Vagina (tissue), 2 donors: ENCODE measurements at places on chromosomes 11 and 22.

DNA sequence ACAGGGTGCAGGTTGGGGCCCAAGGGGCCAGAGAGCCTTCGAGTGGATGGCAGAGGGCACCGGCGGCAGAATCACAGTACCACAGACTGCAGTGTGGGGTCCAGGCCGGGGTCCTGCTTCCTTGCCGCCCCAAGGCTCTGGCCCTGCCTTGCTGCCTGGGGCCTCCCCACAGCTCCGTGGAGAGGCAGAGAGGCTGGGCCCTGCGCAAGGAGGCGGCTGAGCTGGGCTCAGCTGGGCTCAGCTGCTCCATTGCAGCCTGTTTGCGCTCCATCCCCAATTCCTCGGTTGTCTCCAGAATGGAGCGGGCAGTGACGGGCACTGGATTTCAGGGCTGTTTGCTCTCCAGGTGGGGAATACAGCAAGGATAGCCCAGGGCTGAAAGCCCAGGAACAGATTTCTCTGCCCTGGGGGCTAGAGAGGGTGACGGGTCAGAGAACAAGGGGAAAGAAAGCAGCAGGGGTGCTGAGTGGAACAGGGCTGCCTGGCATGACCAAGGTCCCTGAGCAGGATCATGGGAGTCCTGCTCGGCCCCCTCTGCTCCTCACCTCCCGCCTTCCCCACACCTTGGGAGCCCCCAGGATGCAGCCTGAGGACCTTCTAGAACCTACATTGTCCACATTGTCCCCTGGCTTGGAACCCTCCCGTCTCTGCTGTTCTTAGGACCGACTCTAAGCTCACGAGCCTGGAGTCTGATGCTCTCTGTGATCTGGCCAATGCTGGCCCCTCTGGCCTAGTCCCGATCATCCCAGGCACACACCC lies 18.9 kb downstream of the MRGPRG start:
- DNase-seq = no peak
- no peak overlapping the region for H3K27ac ChIP-seq
- H3K36me3 ChIP-seq = no peaks in the 10 kb centered on the region
- peaks cover 12% of the 10 kb centered on the region for H3K4me1 ChIP-seq

- peak overlapping the region; percentile 36 for H3K27ac ChIP-seq
- H3K36me3 ChIP-seq = no peaks in the 10 kb centered on the region
- DNase-seq = no peak
- H3K4me3 ChIP-seq = peak overlapping the region; percentile 67
- peaks cover 34% of the 10 kb centered on the region for H3K4me1 ChIP-seq
Observed at GRCh38 chr22:41544671-41545476, 604 bp upstream of the POLR3H start.

- H3K27me3 ChIP-seq = no peaks in the 10 kb centered on the region
- no peaks in the 10 kb centered on the region for H3K4me1 ChIP-seq
- no peak overlapping the region for H3K27ac ChIP-seq
Observed at GRCh38 chr11:79226126-79226525, 214.7 kb downstream of the TENM4 start.

GRCh38 chr22:25696763-25697162 lies 45.2 kb upstream of the MYO18B start:
- no peaks in the 10 kb centered on the region for H3K27me3 ChIP-seq
- no peaks in the 10 kb centered on the region for H3K36me3 ChIP-seq
- no peak for DNase-seq
- no peak overlapping the region for H3K27ac ChIP-seq

- peaks cover 69% of the 10 kb centered on the region for H3K36me3 ChIP-seq
- no peak for DNase-seq
- no peak overlapping the region for H3K4me3 ChIP-seq
- peaks cover 75% of the 10 kb centered on the region for H3K4me1 ChIP-seq
Observed at GRCh38 chr11:1757861-1758610, 5.7 kb downstream of the CTSD start.

DNA sequence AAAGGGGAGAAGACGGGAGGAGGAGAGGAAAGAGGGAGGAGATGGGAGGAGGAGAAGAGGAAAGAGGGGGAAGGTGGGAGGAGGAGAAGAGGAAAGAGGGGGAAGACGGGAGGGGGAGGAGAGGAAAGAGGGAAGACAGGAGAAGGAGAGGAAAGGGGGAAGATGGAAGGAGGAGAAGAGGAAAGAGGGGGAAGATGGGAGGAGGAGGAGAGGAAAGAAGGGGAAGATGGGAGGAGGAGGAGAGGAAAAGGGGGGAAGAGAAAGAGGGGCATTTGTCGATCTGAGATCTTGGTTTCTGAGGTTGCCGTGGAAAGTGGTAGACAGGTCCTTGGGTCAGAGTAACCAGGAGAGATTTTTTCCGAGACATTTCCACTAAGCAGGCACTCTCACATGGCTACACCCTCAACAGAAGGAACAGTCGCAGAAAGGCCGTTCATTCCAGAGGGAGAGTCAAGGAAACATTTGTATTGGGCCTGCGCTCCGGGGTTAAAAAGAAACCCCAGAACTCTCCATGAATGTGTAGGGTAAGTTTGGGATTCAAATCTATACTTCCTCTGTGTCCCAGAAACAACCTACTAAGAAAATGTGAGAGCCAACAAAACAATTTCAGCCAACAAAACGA lies 39.8 kb upstream of the CARS1 start:
- DNase-seq = peak; percentile 72
- H3K4me1 ChIP-seq = peaks cover 27% of the 10 kb centered on the region
- no peaks in the 10 kb centered on the region for H3K27me3 ChIP-seq
- H3K27ac ChIP-seq = peak overlapping the region; percentile 67
- H3K4me3 ChIP-seq = no peak overlapping the region

GRCh38 chr22:37922191-37922590 lies 16.1 kb downstream of the MICALL1 start:
- H3K36me3 ChIP-seq = no peaks in the 10 kb centered on the region
- no peak overlapping the region for H3K27ac ChIP-seq
- H3K4me3 ChIP-seq = no peak overlapping the region
- DNase-seq = no peak
- no peaks in the 10 kb centered on the region for H3K27me3 ChIP-seq

DNA sequence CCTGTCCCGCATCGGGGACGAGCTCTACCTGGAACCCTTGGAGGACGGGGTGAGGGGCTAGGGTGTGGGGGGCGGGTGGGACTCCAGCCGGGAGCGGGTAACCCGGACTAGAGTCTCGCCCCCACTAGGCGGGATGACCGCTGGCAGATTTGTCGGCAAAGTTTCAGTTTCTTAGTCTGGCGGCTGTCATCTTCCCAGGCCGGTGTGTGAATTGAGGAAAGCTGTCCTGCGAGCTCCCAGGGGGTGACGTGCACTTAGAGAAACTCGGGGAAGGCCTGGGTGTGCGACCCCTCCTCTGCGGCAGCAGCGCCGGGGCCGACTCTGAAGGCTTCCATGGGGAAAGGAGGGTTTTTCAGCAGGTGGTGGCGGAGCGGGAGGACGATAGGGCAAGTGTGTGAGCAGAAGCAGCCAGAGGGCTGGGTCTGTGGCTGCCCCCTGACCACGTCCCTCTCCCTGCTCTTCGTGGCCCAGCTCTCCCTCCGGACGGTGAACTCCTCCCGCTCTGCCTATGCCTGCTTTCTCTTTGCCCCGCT lies 463 bp downstream of the RAD9A start:
- peak overlapping the region; percentile 93 for H3K4me3 ChIP-seq
- peaks cover 27% of the 10 kb centered on the region for H3K4me1 ChIP-seq
- peaks cover 4% of the 10 kb centered on the region for H3K36me3 ChIP-seq

DNA sequence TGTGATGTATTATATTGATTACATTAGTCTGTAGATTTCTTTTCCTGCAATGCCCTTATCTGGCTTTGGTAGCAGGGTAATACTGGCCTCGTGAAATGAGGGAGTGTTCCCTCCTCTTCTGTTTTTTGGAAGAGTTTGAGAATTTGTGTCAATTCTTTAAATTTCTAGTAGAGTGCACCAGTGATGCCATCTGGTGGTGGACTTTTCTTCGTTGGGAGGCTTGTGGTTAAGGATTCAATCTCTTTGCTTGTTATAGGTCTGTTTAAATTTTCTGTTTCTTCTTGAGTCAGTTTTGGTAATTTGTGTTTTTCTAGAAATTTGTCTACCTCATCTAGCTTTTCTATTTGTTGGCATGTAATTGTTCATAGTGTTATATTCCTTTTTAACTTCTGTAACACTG lies 18.9 kb downstream of the SHANK3 start:
- H3K36me3 ChIP-seq = no peaks in the 10 kb centered on the region
- no peak overlapping the region for H3K4me3 ChIP-seq
- no peak for DNase-seq
- H3K4me1 ChIP-seq = peaks cover 11% of the 10 kb centered on the region

- no peaks in the 10 kb centered on the region for H3K36me3 ChIP-seq
- DNase-seq = no peak
- no peaks in the 10 kb centered on the region for H3K27me3 ChIP-seq
- peaks cover 15% of the 10 kb centered on the region for H3K4me1 ChIP-seq
Observed at GRCh38 chr11:128607819-128608218, 20.5 kb upstream of the ETS1 start.

- peaks cover 18% of the 10 kb centered on the region for H3K36me3 ChIP-seq
- no peaks in the 10 kb centered on the region for H3K27me3 ChIP-seq
- H3K4me1 ChIP-seq = peaks cover 58% of the 10 kb centered on the region
- H3K27ac ChIP-seq = peak within 1 kb of the TSS; percentile 76
- no peak for DNase-seq
Observed at GRCh38 chr11:61332797-61333549, at the start of the genes DDB1 and TKFC. DDB1 (minus strand) TSS chr11:61333105; CDS start chr11:61332968, 137 bp downstream. TKFC (plus strand) TSS chr11:61333228; CDS start chr11:61334729, 1,501 bp downstream.

GRCh38 chr11:80255021-80255420 lies 814.2 kb upstream of the TENM4 start:
- H3K4me3 ChIP-seq = no peak overlapping the region
- no peaks in the 10 kb centered on the region for H3K27me3 ChIP-seq
- no peaks in the 10 kb centered on the region for H3K4me1 ChIP-seq
- no peaks in the 10 kb centered on the region for H3K36me3 ChIP-seq

GRCh38 chr22:24140357-24140756 lies 40.9 kb upstream of the SUSD2 start:
- peak overlapping the region; percentile 27 for H3K27ac ChIP-seq
- no peak for DNase-seq
- H3K36me3 ChIP-seq = no peaks in the 10 kb centered on the region
- H3K27me3 ChIP-seq = no peaks in the 10 kb centered on the region

DNA sequence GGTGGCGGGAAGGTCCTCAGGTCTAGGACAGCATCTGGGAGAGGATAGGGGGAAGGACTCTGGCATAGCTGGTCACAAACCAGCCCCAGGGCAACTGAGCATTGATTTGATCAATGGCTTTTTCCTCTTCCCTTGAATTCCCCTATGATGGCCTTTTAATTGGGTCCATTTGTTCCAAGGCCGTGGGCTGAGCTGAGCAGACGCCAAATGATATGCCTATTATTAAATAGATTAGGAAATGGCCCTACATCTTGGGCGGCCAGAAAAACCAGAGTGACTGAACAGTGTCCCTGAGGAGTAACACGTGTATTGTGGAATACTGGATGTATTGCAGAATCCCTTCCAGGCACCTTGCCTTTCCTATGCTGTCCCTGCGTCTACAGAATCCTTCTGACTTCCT lies 26.7 kb upstream of the P2RY6 start:
- no peaks in the 10 kb centered on the region for H3K27me3 ChIP-seq
- H3K4me3 ChIP-seq = no peak overlapping the region
- no peak for DNase-seq
- H3K4me1 ChIP-seq = peaks cover 12% of the 10 kb centered on the region

DNA sequence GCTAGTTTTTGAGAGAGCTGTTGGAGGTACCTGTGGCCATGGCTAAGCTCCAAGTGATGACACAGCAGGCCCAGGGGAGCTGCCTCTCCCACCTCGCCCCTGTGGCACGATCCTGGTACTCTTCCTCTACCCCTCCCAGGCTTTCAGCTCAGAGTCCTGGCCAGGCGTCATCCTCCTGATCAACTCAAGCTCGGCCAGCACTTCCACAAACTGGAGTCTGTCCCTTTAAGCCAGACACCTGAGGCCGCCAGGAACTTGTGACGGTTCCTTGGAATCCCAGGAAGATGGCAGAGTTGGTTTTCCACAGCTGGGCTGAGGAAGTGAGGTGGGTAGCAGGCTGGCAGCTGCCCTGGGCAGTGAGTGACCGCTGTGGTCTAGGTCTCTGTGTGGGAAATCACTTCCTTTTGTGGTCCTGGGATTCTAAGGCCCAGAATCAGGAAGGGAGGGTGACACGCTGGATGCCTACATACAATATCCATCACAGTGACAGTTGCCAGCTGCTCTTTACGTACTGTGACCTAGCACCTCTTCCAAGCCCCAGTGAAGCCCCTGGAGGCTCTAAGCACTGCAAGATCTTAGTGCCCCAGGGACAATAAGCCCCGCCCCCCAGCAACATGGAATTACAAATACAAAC lies 3.2 kb upstream of the CST6 start:
- no peaks in the 10 kb centered on the region for H3K27me3 ChIP-seq
- peaks cover 11% of the 10 kb centered on the region for H3K36me3 ChIP-seq
- H3K27ac ChIP-seq = no peak overlapping the region
- no peak overlapping the region for H3K4me3 ChIP-seq
- no peak for DNase-seq
- peaks cover 14% of the 10 kb centered on the region for H3K4me1 ChIP-seq

DNA sequence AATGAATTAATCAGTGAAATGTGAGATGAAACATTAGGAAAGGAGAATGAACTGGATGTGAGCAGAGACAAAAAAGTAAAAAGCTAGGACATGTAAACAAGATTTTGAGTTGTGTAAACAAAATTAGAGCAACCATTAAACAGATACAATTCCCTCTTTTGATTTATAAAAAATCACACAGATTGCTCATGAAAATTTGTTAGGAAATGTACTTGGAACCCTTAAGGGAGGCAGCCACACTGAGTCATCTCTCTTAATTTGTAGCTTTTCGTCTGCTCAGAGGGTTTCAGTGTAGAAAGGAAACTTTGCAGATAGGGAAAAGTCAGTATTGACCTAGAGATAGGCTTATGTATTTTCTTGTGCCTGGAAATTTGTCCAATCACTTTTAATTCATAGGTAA lies 49.6 kb upstream of the ME3 start:
- no peaks in the 10 kb centered on the region for H3K27me3 ChIP-seq
- H3K4me1 ChIP-seq = peaks cover 15% of the 10 kb centered on the region
- H3K36me3 ChIP-seq = no peaks in the 10 kb centered on the region
- no peak overlapping the region for H3K4me3 ChIP-seq
- H3K27ac ChIP-seq = no peak overlapping the region

- no peak overlapping the region for H3K4me3 ChIP-seq
- no peak overlapping the region for H3K27ac ChIP-seq
- H3K4me1 ChIP-seq = peaks cover 21% of the 10 kb centered on the region
- no peak for DNase-seq
Observed at GRCh38 chr11:65811764-65812475, 21.8 kb upstream of the SNX32 start.

DNA sequence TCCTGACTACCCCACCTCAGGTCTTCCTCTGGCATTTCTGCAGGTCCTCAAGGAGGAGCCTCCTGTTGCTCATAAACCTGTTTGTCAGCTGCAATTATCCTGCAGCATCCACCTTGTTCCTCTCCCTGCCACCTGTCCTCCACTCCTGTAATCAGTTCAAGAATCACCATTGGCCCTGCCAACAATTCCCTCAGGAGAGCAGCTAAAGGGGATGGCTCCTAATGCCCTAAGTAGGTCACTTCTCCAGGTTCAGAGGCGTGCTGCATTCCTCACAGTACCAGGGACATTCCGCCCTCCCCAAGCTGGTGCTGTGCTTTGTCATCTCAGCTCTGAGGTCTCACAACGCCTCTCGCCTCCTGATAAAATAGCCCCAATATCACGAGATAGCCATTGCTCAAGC lies 2.1 kb downstream of the CLDN25 start:
- H3K36me3 ChIP-seq = no peaks in the 10 kb centered on the region
- no peak overlapping the region for H3K27ac ChIP-seq
- no peak overlapping the region for H3K4me3 ChIP-seq
